ENCODE measurements at places on chromosomes 1 and 21. TPM values are rescaled to one million over a fixed set of nuclear protein-coding genes. Genes with fewer than 3 reads are reported as not detected.

DNA sequence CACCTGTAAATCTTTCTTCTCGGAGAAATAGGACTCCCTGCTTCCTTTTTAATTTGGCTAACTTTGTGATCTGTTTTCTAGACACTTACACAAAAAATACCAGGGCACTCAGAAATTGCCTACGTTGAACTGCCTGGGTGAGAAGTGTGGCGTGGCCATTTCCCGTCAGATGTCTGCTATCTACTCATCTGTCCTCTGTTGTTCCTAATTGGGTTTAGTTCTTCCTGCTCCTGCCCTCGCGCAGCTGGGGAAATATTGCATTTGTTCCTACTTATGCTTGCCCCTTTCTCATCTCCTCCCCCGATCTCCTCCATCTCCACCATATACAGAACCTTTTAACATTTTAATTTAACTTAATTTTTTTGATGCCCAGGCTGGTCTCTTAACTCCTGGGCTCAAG is 55.1 kb downstream of the CD58 start:
- H3K36me3 ChIP-seq, result no peaks in the 10 kb centered on the region
- no peak overlapping the region for H3K4me3 ChIP-seq
- H3K27ac ChIP-seq, result peak overlapping the region; percentile 74
- peak; percentile 42 for DNase-seq
- peaks cover 62% of the 10 kb centered on the region for H3K4me1 ChIP-seq

- H3K4me3 ChIP-seq, result no peak overlapping the region
- DNase-seq, result no peak
- no peak overlapping the region for H3K27ac ChIP-seq
- no peaks in the 10 kb centered on the region for H3K27me3 ChIP-seq
- H3K4me1 ChIP-seq, result no peaks in the 10 kb centered on the region
Observed at GRCh38 chr1:3922851-3923250, 22.8 kb upstream of the C1orf174 start.

- no peaks in the 10 kb centered on the region for H3K4me1 ChIP-seq
- no peak overlapping the region for H3K27ac ChIP-seq
- H3K36me3 ChIP-seq, result no peaks in the 10 kb centered on the region
- no peaks in the 10 kb centered on the region for H3K27me3 ChIP-seq
Observed at GRCh38 chr1:53618500-53619366, 120.2 kb downstream of the GLIS1 start.

GRCh38 chr1:244439391-244440032 is 12.2 kb downstream of the ADSS2 start:
- H3K4me1 ChIP-seq, result peaks cover 32% of the 10 kb centered on the region
- no peak for DNase-seq
- H3K27ac ChIP-seq, result no peak overlapping the region
- H3K4me3 ChIP-seq, result no peak overlapping the region
- peaks cover 19% of the 10 kb centered on the region for H3K36me3 ChIP-seq

Gene SPRR5
- total RNA-seq, result not detected
